ENCODE measurements at places on chromosomes 16 and 17.

DNA sequence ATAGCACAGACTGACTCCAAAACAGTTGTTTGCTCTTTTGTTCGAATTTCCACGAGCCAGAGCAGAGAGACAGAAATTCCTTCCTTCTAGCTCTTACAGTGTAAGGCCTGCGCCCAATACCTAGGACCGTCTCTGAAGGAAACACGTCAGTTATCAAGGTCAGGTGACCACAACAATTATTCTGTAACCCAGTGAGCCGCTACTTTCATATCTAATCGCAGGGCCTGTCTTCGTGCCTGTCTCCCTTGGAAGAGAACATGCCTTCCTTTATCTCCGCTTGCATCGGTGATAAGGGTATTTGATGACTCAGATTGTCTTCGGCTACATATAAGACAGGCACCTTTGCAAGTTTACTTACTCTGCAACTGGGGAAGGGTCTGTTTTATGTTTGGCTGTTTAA lies 288.0 kb downstream of the MAF start:
- no peak for DNase-seq

- DNase-seq: peak; percentile 66
Measured at GRCh38 chr16:72099377-72099818, 5.8 kb downstream of the DHX38 start.

- no peak for DNase-seq
Measured at GRCh38 chr17:67696347-67696746, 21.4 kb upstream of the NOL11 start.

- no peak for DNase-seq
Measured at GRCh38 chr16:88667461-88667860, 4.6 kb upstream of the MVD start.

DNA sequence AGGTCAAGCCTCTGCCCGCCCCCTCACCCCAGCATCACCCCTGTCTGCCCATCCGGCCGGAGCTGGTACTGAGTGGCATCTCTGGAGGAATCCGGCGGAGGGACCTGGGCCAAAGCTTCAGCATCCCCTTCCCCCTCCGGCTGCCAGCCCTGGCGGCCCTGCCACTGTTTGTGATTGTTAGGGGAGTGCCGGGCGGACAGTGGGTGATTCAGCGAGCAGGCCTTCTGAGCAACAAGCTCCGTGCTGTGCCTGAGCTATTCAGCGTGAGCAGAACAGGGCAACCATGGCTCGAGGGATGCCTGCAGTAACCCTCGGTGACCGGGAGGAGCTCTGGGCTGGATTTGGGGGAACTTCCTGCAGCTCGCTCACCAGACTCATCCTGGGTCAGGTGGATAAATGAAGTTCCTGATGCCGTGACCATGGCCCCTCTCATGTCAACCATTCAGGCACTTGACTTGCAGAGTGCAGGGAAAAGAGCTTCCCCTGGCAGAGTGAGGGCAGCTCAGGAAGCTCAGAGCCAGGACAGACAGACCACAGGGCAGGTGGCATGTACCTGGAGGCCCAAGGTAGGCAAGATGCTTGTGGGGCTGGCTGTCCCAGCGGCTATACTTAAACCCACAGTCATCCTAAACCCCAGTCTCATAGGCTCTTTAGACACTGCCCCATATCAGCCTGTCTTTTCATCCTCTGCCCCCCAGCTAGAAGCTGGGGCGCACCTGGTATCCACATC lies 24.3 kb upstream of the MLKL start:
- DNase-seq: no peak

- DNase-seq: peak; percentile 45
Measured at GRCh38 chr16:15509051-15509592, 74.7 kb downstream of the BMERB1 start.

GRCh38 chr16:61590577-61590976 lies 445.7 kb downstream of the CDH8 start:
- no peak for DNase-seq

DNA sequence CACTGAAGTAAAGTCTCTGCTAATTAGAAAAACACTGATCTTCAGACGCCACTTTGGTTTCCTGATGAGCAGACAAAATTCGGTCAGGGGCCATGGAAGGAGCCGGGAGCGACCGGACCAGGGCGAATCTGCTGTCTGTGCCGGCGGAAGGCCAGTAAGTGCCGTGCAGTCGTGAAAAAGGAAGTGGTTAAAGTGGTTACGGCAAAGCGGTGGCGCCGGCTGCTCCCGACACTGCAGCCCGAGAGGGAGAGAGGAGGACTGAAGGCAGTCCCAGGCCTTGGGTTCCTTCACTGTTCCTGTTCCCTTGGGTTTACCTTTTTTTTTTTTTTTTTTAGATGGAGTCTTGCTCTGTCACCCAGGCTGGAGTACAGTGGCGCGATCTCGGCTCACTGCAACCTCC lies 17.3 kb upstream of the HEXD start:
- DNase-seq: peak; percentile 73

- no peak for DNase-seq
Measured at GRCh38 chr17:7233701-7234082, 625 bp downstream of the DVL2 start.

- DNase-seq: peak; percentile 87
Measured at GRCh38 chr17:18860161-18860972, 2.4 kb downstream of the PRPSAP2 start.

DNA sequence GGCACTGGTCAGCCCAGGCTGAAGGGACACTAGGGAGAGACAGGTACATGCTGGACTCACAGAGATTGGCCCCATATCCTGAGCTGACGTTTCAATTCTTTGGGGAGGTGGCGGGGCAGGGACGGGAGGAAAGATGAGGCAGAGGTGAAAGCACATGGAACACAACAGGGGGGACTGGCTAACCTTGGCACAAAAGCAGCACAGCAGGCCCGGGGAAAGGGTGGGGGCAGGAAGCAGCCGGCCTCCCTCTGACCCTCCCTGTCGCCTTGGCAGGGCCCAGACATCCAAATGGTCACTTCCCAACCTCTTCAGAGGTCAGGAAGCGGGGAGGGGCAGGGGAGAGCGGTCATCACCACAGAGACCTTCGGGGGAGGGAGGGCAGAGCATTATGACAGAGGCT lies 6.6 kb downstream of the VAT1 start:
- no peak for DNase-seq

DNA sequence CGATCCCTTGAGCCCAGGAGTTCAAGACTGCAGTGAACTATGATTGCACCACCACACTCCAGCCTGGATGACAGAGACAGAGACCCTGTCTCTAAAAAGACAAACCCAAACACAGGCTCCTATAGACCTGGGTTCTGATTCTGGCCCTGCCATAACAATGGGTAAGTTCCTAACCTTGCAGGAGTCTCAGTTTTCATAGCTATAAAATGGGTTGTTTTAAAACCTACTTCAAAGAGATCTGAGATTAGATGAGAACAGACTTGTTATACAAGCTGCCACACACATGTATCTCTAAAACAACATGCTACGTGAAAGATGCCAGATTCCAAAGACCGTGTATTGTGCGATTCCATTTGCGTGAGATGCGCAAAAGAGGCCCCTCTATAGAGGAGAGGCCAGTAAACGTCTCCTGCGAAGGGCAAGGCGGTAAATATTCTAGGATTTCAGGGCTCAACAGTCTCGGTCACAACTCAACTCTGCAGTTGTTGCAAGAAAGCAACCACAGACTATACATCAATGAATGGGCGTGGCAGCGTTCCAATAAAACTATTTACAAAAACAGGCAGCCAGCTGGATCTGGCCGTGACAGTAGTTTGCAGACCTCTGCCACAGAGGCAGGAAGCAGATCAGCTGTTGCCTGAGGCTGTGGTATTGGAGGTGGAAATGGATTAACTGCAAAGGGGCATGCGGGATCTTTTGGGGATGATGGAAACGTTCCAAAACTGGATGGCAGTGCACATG lies 5.9 kb downstream of the CORO7 start:
- no peak for DNase-seq

- no peak for DNase-seq
Measured at GRCh38 chr16:86222547-86222946, 287.8 kb upstream of the FOXF1 start.

GRCh38 chr17:77959126-77959925 lies 823 bp downstream of the TNRC6C start:
- peak; percentile 24 for DNase-seq

DNA sequence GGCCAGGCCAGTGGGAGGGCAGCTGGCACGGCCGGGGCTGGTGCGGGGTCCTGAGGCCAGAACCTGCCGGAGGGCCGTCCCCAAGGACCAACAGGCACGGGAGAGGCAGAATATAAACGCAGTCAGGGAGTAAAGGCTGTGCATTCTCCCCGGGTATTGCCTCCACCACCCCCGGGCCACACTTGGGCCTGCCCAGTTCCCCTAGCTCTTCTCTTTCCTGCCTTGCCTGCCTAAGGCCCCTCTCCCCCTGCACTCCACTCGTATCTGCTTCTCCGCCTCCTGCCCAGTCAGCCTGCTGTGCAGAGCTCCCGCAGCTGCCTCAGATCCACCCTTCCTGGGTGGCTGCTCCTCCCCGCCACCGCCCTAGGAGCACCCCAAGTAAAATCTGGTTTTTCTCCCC lies 5.0 kb upstream of the RPH3AL start:
- DNase-seq: no peak

GRCh38 chr17:38735161-38735997 lies 5.2 kb downstream of the CISD3 start:
- DNase-seq: peak; percentile 69

DNA sequence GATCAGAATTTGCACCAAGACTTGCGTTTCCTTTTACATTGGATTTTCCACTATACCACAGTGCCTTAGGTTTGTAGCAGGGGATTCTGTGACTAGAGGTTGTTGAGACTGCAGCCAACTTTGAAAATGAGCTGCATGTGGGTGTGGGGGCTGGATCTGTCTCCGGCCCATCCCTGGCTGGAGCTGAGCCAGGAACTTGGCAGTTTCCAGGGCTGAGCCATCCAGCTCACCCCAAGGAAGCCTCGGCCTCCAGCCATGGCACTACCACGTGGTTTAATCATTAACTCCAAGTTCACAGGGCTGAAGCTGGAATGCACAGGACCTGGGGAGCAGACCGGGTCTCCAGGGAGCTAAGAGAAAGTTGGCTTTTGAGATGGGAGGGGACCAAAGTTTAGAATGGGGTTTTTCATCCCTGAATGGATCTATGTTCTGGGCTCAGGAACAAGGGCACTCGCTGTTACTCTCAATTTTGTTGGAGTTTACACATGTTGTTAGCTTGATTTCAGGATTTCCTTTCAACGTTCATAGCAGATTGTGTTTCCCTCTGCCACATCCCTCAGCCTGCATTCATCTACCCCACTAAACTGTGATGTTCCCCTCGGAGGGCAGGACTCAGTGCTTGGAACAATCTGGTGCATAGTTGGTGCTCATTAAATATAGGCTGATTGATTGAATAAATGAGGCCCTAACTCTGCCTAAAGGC lies 42.3 kb upstream of the HNF1B start:
- DNase-seq: no peak

DNA sequence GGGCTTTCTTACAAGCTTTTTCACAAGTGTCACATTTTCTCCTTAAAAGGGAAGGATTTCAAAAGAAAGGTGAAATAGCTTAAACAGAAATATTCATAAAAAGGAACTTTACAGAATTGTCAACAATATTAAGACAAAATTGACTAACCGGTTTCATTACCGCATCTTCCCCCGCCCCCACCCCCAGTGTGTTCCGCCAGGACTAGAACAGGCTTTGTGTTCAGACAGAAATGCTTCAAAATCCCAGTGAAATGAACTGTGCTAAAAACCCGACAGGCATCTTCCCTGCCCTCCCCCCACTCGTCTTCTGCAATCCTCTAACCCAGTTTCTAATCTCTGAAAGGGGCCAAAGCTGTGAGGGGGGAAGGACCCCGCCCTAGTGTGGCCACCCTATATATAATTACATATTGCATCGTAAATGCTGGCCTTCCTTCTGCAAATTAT lies 990 bp upstream of the ROGDI start:
- DNase-seq: no peak

- DNase-seq: no peak
Measured at GRCh38 chr16:88536971-88537751, 33.0 kb upstream of the ZC3H18 start.

GRCh38 chr17:78197147-78197832 lies 10.1 kb downstream of the AFMID start:
- no peak for DNase-seq

- DNase-seq: peak; percentile 94
Measured at GRCh38 chr16:84593825-84594724, 23.8 kb downstream of the COTL1 start.

GRCh38 chr17:13647543-13648021 lies 45.9 kb upstream of the HS3ST3A1 start:
- no peak for DNase-seq

- no peak for DNase-seq
Measured at GRCh38 chr17:44155488-44155887, 13.8 kb downstream of the HROB start.

GRCh38 chr17:37368577-37368976 lies 7.2 kb upstream of the C17orf78 start:
- DNase-seq: no peak

- DNase-seq: no peak
Measured at GRCh38 chr17:61314368-61315078, 85.1 kb upstream of the TBX2 start.

- DNase-seq: peak; percentile 89
Measured at GRCh38 chr17:59753522-59754467, 46.3 kb downstream of the VMP1 start.

GRCh38 chr17:43719578-43719977 lies 39.0 kb downstream of the SOST start:
- DNase-seq: no peak

DNA sequence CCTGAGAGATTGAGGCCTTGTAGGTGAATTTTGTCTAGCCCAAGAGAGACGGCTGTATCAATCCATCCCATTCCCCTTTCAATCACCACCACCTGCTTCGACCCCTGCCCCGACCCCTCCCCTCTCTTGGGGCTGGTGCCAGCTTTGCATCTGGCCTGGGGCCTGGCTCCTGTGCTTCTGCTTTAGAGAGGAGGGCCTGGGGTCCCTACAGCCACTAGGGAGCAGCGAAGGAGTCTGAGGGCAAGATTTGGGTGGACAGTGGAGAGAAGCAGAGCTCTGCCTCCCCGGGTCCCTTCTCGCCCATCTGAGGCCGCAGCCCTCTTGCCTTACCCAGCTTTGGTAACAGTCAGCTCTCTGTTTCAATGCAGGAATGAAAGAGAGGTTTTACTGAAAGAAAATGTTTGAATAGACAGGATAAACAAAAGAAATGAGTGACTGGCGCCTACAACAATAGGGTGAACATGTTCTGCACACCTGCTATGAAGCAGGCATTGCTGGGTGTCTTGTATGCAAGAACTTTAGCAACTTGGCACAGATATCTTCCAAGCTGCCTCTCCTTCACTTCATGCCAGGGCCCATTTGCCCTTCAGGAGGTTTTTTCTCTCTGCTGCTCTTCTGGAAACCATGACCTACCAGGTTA lies 57.4 kb downstream of the SLC47A1 start:
- DNase-seq: no peak

GRCh38 chr16:12576878-12577277 lies 226.8 kb downstream of the CPPED1 start:
- no peak for DNase-seq

GRCh38 chr16:88764913-88765349 lies 20.1 kb downstream of the PIEZO1 start:
- DNase-seq: no peak

DNA sequence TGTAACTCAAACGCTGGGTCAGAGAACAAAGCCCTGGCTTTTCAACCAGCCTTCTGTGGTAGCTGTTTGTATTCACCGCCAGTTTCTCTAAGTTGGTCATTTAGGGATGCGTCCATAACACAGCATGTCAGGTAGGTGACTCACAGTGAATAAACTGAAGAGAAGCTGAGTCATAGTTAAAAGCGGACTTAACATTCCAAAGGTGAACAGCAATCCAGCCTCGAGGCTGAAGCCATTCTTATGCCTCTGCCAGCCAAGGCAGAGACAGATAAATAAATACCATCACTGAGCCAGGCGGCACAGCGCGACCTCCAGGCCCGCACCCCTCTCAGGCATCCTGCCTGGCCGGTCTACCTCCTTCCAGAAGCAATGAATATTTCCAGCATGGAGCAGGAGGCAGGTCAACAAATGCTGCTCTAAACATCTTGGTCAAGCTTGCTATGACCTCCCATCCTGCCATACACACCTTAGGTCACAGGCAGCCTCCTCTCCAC lies 12.4 kb upstream of the CACNG4 start:
- no peak for DNase-seq

Data from activated CD4-positive, alpha-beta T cell treated with anti-CD3 and anti-CD28 coated beads, Interleukin-2, amount 50 U/mL, for 16 hours (primary cell).